ENCODE measurements at places on chromosomes 3 and 15.

- no peak for DNase-seq
These were observed 49.2 kb downstream of the SLMAP start for GRCh38 chr3:57805266-57805665.

- DNase-seq = no peak
These were observed 32.2 kb upstream of the GREM1 start for GRCh38 chr15:32685576-32685975.

- DNase-seq = no peak
These were observed 47.0 kb upstream of the FSTL1 start for GRCh38 chr3:120497818-120498217.

- no peak for DNase-seq
These were observed 33.2 kb upstream of the ZFAND6 start for GRCh38 chr15:80026310-80026709.

DNA sequence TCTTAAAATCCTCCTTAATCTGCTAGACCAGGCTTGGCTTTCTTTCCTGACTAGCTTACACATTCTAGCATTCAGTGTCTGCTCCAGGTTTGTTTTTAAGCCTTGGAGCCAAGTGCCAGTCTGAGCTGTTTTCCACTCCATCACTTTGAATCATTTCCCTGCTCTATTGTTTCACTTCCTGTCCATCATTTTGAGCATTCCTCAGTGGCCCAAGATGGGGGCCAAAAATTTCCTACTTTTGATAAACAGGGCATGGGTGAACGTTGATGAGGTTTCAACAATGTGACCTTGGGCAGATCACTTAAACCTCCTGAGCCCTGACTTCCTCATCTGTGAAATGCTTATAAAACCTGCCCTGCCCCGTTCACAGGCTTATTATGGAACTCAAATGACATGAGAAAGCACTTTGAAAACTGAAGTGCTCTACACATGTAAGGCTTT is 4.4 kb downstream of the CYP19A1 start:
- DNase-seq = no peak

All from heart left ventricle (tissue), 16 donors.